ENCODE measurements at places on chromosomes 3 and 15.

- no peak for DNase-seq
Measured at GRCh38 chr3:142858043-142858442, 30.8 kb downstream of the PCOLCE2 start.

DNA sequence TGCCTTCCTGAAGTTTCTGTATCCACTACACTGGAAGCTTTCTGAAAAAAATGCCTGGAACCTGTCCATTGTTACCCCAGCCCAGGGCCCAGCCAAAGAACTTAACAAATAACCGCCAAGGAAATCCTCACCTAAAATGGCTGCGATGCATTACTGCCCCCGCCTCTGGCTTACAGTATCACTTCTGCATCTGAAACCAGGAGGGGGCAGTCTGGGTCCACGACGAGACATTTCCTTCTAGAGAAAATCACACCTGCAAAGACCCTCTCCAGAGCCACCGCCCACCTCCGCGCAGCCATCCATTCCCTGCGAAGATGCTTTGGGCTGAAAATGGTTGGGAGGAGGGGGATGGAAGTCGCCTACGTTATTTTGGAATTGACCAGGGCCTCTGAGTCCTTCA, 22.4 kb upstream of the CELF6 start:
- DNase-seq = no peak

DNA sequence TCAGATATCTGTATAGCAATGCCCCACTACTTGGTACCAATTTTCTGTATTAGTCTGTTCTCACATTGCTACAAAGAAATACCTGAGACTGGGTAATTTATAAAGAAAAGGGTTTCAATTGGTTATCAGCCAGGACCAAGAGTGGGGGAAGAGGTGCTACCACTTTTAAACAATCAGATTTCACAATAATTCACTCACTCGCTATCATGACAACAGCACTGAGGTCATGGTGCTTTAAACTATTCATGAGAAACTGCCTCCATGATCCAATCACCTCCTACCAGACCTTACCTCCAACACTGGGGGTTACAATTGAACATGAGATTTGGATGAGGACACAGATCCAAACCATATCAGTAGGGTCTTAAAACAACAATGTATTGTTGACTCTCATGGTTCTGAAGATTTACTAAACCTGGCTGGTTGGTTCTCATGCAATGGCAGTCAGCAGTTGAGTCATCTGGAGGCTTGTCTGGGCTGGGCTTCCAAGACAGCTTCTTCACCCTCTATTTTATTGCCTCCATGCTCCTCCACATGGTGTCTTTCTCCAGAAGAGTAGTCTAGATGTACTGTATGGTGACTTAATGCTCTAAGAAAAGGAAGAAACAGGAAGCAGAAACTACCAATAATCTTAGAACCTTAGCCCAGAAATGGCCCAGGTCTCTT, 21.2 kb upstream of the TM4SF4 start:
- no peak for DNase-seq

DNA sequence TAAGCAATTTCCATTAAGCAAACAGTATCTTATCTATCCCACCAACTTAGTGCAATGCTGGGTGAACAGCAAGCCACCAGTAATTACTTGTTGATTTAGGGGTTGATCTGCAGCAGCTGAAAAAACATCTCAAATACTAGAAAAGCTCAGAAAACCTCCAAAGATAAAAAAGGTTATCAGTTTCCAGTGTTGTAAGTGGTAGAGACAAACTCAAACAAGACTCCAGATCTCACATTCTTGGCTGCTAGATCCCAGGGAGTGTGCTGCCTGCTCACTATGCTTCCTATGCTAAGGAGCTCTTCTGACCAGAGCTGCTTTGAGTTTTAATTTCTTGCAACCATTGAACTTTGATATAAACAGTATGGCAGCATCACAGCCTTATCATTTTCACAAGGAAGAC, 11.3 kb downstream of the B3GALNT1 start:
- no peak for DNase-seq

- DNase-seq = no peak
Measured at GRCh38 chr15:59174151-59174834, 32.4 kb upstream of the LDHAL6B start.

GRCh38 chr3:5787861-5788488, 600.5 kb downstream of the EDEM1 start:
- no peak for DNase-seq

- DNase-seq = no peak
Measured at GRCh38 chr15:28900892-28901586, 15.3 kb downstream of the APBA2 start.

- DNase-seq = no peak
Measured at GRCh38 chr3:52327486-52328290, 11.6 kb downstream of the DNAH1 start.

- no peak for DNase-seq
Measured at GRCh38 chr3:93994056-93994455, 14.1 kb downstream of the ARL13B start.

GRCh38 chr3:141680620-141681389, 57.3 kb upstream of the RNF7 start:
- DNase-seq = no peak

DNA sequence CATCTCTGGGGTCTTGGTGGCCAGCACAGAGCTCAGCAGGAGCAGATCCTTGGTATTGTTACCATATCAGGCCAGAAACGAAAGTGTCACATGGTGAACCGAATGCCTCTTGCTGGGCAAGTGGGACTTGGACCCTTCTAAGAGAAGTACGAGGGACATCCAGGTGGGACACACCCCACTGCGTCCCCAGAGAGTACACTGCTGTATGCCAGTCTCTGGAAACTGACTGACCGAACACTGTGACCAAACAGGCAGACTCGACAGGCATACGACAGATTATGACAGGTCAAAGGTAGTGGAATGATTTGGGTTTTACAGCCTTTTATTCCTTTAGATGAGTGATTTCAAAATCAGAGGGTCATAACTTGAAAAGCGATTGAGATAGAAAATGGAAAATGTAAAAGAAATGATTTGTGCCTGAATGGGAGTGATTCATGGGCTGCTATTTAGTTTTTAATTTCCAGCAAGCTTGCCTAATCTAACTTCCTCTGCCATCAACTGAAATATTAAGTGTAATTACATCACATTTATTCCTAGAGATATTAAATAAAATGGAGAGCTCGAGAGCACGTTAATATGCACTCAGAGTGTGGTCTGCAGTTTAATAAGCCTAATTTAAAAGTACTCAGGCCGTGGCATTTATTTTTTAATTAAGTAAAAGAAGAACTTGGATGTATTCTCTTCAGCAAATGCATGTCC, 63.4 kb upstream of the CTXND1 start:
- no peak for DNase-seq

DNA sequence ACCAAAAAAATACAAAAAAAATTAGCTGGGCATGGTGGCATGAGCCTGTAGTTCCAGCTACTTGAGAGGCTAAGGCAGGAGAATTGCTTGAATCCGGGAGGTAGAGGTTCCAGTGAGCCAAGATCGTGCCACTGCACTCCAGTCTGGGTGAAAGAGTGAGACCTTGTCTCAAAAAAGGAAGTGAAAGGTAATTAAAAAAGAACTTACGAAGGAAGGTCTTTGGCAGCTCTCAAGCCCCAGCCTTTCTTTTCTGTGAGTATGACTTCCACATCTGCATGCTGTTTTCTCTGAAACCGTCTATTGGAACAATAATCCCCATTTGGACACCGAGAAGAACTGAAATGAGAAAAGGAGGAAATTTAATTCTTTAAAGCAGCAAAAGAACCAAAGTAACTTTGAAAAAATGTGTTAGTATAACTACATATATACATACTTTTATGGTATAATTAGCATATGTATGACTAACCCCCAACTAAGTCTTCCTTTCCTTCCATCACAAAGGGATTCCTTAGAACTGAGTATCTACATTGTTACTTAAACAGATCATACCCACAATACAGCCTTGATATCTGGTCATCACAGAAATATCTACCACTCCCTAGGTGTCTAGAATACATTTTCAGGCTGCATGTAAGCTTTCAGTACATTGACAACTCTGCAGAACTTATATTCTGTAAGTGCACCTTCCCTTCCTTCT, 50.1 kb downstream of the SETD2 start:
- no peak for DNase-seq

DNA sequence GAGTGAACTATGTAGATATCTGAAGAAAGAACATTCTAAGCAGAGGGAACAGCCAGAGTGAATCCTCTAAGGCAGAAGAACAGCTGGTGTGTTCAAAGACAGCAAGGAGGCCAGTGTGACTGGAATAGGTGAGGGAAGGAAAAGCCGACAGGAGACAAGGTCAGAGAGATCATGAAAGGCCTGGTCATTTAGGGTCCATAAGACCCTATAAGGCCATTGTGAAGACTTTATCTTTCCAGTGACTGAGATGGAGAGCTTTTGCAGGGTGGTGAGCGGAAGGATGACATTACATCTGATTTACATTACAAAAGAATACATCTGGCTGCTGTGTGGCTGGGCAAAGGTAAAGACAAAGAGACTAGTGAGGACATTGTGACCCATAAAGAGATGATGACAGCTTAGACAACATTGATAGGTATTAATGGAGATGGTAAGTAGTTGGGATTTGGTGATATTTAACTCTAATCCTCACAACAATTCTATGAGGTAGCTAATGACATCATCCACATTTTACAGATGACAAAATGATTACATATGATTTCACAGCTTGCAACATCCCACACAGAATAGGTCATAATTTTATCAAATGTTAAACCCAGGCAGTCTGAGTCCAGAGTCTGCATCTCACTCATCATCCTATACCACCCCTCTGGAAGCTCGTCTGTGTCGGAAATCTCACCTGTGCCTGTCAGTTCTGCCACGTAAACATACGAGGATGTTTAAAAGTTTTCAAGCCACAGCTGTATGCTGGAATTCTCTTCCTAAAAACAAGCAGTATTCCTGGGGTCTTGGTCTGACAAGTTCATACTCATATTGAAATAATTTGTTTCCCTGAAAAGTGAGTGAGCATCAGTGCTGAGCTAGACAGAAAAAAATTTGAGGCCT, 70.2 kb upstream of the PIK3R4 start:
- no peak for DNase-seq

- no peak for DNase-seq
Measured at GRCh38 chr3:71825551-71826283, 40.8 kb upstream of the PROK2 start.

DNA sequence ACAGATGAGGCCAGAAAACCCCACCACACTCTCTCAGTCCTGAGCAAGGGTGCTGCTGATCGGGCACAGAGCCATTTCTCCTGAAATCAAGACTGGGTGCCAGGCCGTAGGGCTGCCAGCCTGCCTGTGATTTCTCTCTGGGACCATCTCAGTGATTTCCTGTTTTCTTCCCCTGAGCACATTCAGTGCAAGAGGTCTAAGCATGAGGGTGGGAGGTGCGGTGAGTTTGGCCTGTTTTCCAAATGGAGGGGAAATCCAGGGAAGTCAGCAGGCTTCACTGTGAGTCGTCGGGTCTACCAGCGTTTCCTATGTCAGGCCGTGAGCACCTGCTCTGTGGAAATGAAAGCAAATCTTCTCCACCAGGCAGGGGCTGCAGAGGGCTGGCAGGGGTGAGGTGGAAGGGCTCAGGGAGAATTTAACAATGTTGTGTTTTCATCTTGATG, 82.3 kb downstream of the ST6GAL1 start:
- DNase-seq = no peak

- DNase-seq = no peak
Measured at GRCh38 chr15:46126581-46126980, 491.8 kb downstream of the SQOR start.

DNA sequence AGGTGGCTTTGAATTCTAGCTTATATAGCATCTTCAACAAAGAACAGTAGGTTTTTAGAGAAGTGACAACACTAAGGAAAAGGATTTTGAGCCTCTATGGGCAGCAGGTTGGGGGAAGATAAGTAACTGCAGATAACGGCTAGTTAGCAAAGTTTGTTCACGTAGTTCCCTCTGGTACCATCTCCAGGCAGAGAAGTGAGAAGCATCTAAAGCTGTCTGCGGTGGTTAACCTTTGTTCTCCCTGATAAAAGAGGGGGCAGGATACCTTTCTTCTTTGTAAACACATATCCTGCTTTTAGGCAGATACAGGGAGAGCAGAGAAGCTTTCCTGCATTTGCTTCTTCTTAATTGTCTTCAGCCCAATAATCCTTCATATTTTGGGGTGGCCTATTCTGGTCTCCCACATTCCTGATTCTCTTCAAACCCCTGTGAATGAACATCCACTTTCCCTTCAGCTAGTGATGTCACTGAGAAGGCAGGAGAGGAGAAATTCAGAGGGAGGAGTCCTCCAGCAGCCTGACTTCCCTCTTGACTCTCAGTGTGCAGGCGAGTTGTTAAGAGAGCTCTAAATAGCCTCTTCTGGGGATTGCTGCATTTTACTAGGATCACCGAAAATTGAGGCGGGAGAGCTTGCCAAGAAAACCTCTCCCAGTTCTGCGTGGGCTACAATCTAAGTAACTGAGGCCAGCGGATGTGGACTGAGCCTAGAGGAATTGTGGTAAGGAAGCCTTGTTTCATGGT, 393.7 kb upstream of the C2CD4B start:
- DNase-seq = no peak

DNA sequence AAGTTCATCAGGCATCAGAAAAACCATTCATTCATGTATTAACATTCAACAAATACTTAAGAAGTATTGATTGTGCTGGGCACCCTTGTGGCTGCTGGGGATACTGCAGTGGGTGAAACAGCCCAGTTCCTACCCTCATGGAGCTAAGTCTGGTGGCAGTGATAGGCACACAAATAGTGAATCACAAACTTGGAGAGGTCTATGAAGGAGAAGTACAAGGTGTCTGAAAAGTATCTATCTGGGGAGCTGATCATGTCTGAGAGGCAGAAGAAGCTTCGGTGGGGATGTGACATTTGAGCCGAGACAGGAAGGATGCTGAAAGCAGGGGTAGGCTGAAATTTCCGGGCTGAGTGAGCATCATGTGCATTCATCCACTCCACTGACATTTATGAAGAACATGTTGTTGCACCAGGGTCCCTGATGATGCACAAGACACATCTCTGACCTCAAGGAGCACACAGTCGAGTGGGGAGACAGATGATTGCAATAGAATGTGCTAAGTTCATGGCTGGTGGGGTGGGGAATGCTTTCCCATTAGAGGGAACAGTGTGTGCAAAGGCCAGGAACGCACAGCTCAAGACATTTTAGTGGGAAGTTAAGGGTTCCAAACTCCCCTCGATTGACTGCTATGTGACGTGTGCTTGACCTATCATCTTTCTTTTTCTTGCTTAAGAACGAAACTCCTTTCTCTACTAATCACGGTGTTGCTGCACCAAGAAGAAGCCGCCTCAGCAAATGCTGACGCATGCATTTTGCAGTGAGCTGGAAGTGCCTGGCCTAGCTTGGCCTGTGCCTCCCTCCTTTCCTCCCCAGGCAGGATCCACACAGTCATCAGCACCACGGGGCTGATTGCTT, 309.1 kb upstream of the ICE2 start:
- no peak for DNase-seq

- DNase-seq = no peak
Measured at GRCh38 chr15:96408591-96409183, 78.2 kb downstream of the NR2F2 start.

Measured in cortex of kidney (tissue), 1 donor.